ENCODE measurements at places on chromosomes 4 and X. TPM values are rescaled to one million over a fixed set of nuclear protein-coding genes. Genes with fewer than 3 reads are reported as not detected.

The MAGEB10 gene
- not detected for total RNA-seq

The SLC9A7 gene
- total RNA-seq: 6.2 TPM

The KIT gene
- total RNA-seq: 24.4 TPM

The TMPRSS11A gene
- total RNA-seq: not detected

The NWD2 gene
- 0.09 TPM for total RNA-seq

The AIFM1 gene
- 41.3 TPM for total RNA-seq

Data from mucosa of gallbladder (tissue), 1 donor.